ENCODE measurements at places on chromosomes 6 and 20. TPM values are rescaled to one million over a fixed set of nuclear protein-coding genes. Genes with fewer than 3 reads are reported as not detected.
A peak's percentile ranks its signal among the peaks of the same experiment; 100 is the strongest.

The NT5E gene
- 4.1 TPM for total RNA-seq

DNA sequence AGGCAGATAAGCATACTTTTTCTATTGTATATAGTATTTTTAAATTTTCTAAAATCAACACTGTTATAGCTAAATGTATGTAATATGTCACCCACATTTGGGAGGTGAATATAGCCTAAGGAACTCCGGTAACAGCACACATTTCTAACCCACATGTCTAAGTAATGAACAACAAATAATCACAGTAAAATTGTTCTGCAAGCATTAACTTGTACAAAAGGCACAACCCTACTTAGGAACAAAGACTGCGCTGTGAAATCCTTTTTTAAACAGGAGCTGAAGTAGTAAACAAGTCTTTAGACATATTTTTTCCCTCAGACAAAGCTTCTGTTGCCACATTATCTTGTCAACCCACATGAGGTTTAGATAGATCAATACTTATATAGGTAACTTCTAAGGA is 872.4 kb upstream of the SLC35B3 start:
- ATAC-seq: no peak

The OTOR gene
- not detected for total RNA-seq

- peak; percentile 43 for ATAC-seq
Measured at GRCh38 chr6:33904050-33904746, 100.4 kb upstream of the MLN start.

DNA sequence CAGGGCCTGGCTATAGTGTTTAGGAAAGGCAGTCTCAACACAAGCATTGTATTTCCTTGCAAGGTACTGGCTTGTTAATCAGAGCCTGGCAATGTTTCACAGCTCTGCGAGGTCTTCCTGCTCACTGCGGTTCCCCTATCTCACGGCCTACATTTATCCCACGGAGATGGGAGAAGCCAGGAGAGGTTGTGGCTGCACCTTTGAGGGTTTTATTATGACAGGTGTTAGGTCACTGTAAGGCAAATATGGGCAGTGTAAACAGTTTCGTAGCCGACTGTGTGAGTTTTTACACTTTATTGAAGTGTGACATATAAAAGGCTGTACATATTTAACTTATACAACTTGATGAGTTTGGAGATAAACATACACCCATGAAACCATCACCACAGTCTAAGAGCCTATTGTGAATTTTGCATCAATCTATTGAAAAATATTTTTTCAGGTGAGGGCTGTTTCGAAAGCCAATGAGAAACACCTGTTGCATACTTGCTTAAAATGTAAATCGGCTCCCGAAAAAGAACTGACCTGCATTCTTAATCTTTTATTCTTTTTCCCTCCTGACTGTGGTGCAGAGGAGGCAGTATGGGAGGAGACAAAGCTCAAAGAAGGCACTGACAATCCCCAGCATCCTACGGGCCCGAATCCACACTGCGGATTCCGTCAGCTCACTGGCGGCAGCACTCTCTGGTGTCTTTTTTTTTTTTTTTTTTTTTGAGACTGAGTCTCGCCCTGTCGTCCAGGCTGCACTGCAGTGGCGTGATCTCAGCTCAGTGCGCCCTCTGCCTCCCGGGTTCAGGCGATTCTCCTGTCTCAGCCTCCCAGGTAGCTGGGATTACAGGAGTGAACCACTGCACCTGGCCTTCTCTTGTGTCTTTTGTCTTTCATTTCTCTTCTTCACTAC is 7.5 kb upstream of the RBM38 start:
- no peak for ATAC-seq

DNA sequence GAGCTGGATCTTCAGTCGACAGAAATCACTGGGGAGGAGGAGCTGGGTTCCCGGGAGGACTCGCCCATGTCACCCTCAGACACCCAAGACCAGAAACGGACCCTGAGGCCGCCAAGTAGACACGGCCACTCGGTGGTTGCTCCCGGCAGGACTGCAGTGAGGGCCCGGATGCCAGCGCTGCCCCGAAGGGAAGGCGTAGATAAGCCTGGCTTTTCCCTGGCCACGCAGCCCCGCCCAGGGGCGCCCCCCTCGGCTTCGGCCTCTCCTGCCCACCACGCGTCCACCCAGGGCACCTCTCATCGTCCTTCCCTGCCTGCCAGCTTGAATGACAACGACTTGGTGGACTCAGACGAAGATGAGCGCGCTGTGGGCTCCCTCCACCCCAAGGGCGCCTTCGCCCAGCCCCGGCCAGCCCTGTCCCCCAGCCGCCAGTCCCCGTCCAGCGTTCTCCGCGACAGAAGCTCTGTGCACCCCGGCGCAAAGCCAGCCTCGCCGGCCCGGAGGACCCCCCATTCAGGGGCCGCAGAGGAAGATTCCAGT is 63.0 kb downstream of the FNDC1 start:
- ATAC-seq: no peak

GRCh38 chr20:50870561-50871161 is 60.6 kb downstream of the ADNP start:
- no peak for ATAC-seq

- no peak for ATAC-seq
Measured at GRCh38 chr6:64717281-64717680, 989.7 kb downstream of the EYS start.

GRCh38 chr20:34824452-34824805 is 1.0 kb downstream of the NCOA6 start:
- peak; percentile 81 for ATAC-seq

- ATAC-seq: no peak
Measured at GRCh38 chr20:10332656-10333415, 101.2 kb downstream of the MKKS start.

- ATAC-seq: no peak
Measured at GRCh38 chr20:18978311-18978710, 164.7 kb downstream of the SCP2D1 start.

- ATAC-seq: no peak
Measured at GRCh38 chr20:34024723-34025351, 31.1 kb downstream of the RALY start.

DNA sequence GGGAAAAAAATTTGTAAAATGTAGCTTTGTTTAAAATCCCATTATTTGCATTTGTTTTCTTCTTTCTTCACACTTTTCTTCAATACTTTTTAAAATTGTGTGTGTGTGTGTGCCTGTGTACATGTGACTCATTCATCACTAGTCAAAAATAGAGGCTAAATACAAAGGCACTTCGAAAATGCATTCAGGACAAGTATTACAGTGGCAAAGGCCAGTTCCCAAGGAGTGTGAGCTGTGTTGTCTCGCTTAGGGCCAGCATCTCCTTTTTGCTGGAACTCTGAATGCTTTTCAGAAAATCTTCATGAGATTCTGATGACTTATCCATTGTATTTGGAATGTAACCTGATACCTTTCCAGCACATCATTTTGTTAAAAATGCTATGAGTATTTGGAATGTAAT is 288.5 kb upstream of the CNR1 start:
- ATAC-seq: no peak

Data from esophagus mucosa (tissue), 1 donor.